LNCaP clone FGC (cell line): ENCODE measurements at places on chromosomes 2 and 18.

GRCh38 chr2:18475884-18476283 is 84.6 kb downstream of the RDH14 start:
- no peak for DNase-seq

GRCh38 chr2:171522052-171522787 is at the start of gene CYBRD1:
Gene CYBRD1 (plus strand): TSS chr2:171522474. CDS start chr2:171522546, 72 bp downstream.
- no peak for DNase-seq

GRCh38 chr2:99476629-99477028 is 13.2 kb downstream of the REV1 start:
- DNase-seq, result no peak

- DNase-seq, result no peak
Measured at GRCh38 chr18:3411854-3412268, 38.1 kb upstream of the TGIF1 start.

DNA sequence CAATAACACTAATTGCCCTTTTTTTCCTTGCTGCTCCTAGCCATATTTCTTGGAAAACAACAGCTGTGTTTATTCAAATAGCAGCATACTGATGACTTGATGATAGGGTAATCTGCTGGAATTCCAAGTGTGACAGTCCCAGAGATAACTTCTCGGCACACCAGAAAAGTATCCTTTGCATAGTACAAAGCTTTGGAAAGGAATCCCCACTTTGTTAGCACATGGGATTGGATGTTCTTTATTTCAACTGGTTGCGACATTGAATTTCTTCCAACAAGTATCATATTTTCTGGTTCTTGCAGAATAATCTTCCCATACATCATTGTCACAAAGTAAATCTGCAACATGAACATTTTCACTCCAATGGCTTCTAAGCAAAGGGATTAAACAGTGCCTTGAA is 445.8 kb upstream of the ACVR2A start:
- no peak for DNase-seq

- no peak for DNase-seq
Measured at GRCh38 chr2:135875491-135876065, 665 bp downstream of the MCM6 start.

DNA sequence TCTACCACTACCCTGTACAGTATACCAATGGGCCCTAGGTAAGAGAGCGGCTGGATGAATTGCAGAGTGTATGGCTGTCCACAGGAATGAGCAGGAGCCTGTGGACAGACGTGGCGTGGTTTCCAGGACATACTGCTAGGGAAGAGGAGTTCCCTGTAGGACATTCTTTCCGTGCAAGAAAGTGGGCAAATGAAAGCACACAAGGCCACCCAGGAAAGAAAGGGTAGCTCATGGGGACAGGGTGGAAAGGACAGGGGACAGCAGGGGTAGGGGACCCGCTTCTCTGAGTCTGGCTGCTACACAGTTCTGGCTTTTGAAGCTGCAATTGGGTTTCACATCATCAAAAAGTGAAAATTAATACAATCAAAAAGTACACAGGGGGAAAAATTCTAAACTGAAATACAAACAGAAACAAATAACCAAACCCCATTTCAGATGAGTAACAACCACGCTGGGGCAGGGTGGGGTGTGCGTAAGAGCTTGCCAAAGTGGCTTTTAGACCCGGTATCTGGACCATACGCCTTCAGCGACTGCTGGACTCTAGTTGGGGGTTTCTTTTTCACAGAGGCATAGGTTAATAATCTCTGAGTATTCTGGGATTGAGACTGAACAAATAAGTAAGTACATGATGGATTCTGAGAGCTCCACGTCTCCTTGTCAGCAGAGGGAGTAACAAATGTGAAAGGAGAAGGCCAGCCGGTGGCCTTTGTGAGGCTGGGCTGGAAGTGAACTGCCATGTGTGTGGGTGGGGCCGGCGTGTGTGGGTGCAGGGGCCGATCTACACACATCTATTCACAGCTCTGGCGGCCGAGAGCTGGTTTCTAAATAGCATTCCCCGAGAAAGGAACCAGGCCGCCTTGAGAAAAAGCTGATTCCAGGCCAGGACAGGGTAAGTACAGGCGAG is 84.0 kb downstream of the HDAC4 start:
- DNase-seq, result peak; percentile 52

GRCh38 chr18:52598921-52599320 is 258.9 kb downstream of the DCC start:
- DNase-seq, result no peak

DNA sequence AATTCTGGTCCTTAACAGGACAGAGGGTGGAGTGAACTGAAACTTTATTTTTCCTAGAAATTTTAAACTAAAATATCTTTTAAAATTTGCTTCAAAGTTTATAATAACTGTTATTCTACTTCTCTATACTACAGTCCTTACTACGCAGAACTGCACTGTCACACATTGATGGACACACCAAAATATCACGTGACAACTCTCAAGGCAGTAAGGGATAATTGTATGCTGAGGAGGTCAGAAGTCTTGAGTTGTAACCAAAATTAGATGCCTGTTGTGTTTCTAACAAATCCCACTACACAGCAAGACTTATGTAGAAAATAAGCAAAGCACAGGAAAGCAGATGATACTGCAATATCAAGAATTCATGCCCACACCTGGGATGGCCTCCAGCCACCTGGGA is 76.3 kb downstream of the CHST9 start:
- no peak for DNase-seq

- DNase-seq, result no peak
Measured at GRCh38 chr18:12359515-12359927, 17.5 kb downstream of the AFG3L2 start.

- no peak for DNase-seq
Measured at GRCh38 chr2:96157649-96158553, 12.7 kb upstream of the DUSP2 start.

- DNase-seq, result no peak
Measured at GRCh38 chr2:74325815-74326214, 17.4 kb downstream of the SLC4A5 start.

DNA sequence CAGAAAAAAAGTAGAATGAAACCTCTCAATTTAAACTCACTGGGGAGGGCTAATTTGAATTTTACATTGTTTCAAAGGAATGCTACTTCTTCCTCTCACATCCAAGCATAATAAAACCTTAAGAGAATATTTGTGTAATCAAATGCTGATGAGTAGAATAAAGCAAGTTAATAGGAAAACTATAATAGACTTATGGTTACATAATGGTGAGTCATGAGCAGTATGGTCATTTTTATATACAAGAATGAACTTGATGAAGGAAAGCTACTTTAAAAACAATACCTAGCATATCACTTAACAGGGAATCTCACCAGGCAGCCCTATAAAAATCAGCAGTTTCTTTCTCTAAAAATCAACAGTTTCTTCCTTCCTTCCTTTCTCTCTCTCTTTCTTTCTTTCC is 80.3 kb downstream of the VSNL1 start:
- DNase-seq, result no peak

- no peak for DNase-seq
Measured at GRCh38 chr2:115443539-115444185, 1001.2 kb downstream of the DPP10 start.

- no peak for DNase-seq
Measured at GRCh38 chr18:34098109-34098508, 126.6 kb downstream of the NOL4 start.

- no peak for DNase-seq
Measured at GRCh38 chr2:196131384-196131937, 39.9 kb downstream of the STK17B start.

DNA sequence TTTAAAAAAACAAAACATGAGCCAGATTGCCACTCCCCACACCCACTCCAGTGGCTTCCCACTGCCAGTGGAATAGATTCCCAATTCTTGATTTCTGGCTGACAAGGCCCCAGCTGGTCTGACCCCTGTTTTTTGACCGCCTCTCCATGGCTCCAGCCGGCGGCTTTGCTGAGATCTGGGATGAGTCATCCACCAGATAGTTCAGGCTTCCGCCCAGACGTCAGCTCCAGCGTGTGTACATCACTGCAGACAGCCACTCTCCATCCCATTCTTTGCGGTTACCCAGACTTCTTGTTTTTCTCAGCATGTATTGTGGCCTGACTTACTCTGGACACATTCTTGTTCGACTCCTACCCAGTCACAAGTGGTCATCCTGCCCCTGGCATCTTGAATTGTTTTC is 227.9 kb downstream of the GBX2 start:
- no peak for DNase-seq

- DNase-seq, result no peak
Measured at GRCh38 chr2:69386360-69386759, 667 bp downstream of the GFPT1 start.

- DNase-seq, result no peak
Measured at GRCh38 chr2:74764429-74765272, 69.3 kb upstream of the HK2 start.

GRCh38 chr2:10135296-10136089 is 13.0 kb downstream of the RRM2 start:
- DNase-seq, result no peak

DNA sequence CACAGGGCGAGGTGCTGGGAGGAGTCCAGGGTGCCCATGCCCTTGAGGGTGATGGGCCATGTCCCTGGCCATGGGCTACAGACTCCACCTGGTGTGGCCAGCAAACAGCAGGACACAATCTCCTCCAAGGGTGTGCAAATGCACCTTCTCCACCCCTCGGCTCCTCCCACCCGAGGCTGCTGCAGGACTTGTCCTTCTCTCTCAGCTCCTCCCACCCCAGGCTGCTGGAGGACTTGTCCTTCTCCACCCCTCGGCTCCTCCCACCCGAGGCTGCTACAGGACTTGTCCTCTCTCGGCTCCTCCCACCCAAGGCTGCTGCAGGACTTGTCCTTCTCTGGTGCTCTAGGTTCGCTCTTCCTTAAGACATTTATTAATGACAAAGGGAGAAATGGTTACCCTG is 57.3 kb upstream of the SNTG2 start:
- peak; percentile 91 for DNase-seq

DNA sequence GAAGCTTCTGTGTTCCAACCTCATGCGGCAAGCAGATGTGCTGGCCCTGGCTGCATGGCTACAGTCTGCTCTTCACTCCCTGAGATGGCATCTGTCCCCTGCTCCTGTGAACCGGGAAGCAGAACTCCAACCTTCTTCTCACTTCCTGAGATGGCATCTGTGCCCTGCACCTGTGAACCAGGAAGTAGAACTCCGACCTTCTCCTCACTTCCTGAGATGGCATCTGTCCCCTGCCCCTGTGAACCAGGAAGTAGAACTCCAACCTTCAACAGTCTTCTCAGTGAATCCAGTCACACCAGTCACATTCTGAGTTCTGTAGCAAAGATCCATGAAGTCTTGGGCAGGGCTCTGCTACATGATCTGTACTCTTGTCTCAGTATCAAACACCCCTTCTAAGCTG is 887.2 kb upstream of the KLHL29 start:
- no peak for DNase-seq
